ENCODE measurements at places on chromosomes 1 and 21. TPM values are rescaled to one million over a fixed set of nuclear protein-coding genes. Genes with fewer than 3 reads are reported as not detected.

DNA sequence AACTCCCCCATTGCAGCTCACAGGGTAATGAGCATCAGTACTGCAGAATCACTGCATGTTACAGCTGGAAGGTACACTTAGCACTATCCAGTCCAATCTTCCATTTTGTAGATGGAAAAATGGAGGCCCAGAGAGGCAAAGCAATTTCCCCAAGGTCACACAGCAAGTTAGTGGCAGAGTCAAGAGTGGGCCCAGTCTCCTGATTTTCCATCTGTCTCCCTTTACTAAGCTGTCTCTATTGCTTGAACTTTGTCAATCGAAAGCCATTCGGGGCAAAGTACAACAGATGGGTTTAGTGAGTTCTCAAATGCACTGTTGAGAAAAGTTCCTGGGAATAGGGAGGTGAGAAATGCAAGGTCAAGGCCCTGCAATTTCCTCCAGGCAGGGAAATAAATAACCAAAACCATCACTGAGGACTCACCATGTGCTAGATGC is 50.4 kb upstream of the IFFO2 start:
- no peaks in the 10 kb centered on the region for H3K27me3 ChIP-seq
- no peak for DNase-seq
- peaks cover 16% of the 10 kb centered on the region for H3K4me1 ChIP-seq
- H3K27ac ChIP-seq: no peak overlapping the region
- H3K4me3 ChIP-seq: no peak overlapping the region

GRCh38 chr1:151246786-151247185 is 7.7 kb upstream of the PSMD4 start:
- DNase-seq: no peak
- peaks cover 45% of the 10 kb centered on the region for H3K36me3 ChIP-seq
- no peak overlapping the region for H3K27ac ChIP-seq
- no peak overlapping the region for H3K4me3 ChIP-seq
- no peaks in the 10 kb centered on the region for H3K4me1 ChIP-seq

DNA sequence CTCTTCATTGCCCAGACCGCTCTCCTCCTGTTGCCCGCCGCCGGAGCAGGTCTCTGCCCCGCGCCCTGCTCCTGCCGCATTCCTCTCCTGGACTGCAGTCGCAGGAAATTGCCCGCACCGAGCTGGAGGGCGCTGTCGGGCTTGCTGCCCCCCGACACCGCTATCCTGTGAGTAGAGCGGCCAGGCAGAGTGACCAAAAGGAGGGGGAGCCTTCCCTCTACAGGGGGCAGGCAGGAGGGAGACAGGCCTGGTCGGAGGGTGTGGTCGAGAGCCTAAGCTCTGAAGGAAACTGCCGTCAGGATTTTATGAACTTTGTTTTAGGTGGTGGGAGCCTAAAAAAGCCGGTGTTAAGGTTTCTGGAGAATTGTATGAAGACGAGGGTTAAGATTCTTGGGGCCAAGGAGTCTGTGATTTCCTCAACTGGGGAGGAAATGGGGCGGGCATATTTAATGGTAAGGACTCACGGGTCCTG is 517 bp downstream of the LRIG2 start:
- peaks cover 27% of the 10 kb centered on the region for H3K4me1 ChIP-seq
- peak overlapping the region; percentile 79 for H3K4me3 ChIP-seq
- H3K27ac ChIP-seq: peak overlapping the region; percentile 93

- H3K4me3 ChIP-seq: no peak overlapping the region
- no peak for DNase-seq
- no peaks in the 10 kb centered on the region for H3K36me3 ChIP-seq
- no peaks in the 10 kb centered on the region for H3K27me3 ChIP-seq
Observed at GRCh38 chr1:151485685-151486255, 25.4 kb upstream of the CGN start.

DNA sequence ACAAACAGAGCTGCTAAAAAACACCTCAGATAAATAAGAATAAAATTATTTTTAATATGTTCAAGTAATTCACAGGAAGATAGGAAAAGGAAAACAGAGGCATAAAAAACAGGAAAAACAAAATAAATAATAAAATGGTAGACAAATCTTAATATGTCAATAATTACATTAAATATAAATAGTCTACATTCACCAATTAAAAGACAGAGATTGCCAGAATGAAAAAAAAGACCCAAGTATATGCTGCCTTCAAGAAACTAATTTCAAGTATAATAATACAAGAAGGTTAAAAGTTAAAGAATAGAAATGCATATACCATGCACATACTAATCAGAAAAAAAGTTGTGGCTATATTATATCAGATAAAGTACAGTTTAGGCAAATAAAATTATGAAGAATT is 1.9 kb downstream of the CYP2J2 start:
- no peak for DNase-seq
- no peaks in the 10 kb centered on the region for H3K27me3 ChIP-seq
- no peak overlapping the region for H3K27ac ChIP-seq

DNA sequence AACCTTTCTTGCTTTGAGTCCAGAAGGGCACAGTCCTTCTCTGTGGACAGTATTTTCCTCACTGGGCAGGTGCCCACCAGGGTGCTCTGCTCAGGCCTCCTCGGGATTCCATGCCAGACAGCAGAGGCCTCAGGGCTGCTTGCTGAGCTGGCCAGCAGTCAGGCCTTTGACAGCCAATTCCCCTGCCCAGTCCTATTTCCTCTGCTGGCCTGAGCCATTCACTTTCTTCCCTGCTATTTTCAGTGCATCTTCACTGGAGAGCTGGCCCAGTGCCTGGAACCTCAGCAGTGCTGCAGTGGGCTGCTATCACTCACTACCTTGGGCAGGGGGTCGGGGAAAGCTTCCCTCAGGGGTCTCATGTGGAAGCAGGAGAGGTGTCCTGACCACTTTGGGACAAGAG is 33.2 kb downstream of the KCNA10 start:
- no peak overlapping the region for H3K4me3 ChIP-seq
- DNase-seq: no peak
- no peaks in the 10 kb centered on the region for H3K4me1 ChIP-seq

- no peaks in the 10 kb centered on the region for H3K27me3 ChIP-seq
- DNase-seq: no peak
- no peak overlapping the region for H3K27ac ChIP-seq
- no peaks in the 10 kb centered on the region for H3K36me3 ChIP-seq
- no peaks in the 10 kb centered on the region for H3K4me1 ChIP-seq
Observed at GRCh38 chr1:22872981-22873664, 99.5 kb downstream of the LACTBL1 start.

DNA sequence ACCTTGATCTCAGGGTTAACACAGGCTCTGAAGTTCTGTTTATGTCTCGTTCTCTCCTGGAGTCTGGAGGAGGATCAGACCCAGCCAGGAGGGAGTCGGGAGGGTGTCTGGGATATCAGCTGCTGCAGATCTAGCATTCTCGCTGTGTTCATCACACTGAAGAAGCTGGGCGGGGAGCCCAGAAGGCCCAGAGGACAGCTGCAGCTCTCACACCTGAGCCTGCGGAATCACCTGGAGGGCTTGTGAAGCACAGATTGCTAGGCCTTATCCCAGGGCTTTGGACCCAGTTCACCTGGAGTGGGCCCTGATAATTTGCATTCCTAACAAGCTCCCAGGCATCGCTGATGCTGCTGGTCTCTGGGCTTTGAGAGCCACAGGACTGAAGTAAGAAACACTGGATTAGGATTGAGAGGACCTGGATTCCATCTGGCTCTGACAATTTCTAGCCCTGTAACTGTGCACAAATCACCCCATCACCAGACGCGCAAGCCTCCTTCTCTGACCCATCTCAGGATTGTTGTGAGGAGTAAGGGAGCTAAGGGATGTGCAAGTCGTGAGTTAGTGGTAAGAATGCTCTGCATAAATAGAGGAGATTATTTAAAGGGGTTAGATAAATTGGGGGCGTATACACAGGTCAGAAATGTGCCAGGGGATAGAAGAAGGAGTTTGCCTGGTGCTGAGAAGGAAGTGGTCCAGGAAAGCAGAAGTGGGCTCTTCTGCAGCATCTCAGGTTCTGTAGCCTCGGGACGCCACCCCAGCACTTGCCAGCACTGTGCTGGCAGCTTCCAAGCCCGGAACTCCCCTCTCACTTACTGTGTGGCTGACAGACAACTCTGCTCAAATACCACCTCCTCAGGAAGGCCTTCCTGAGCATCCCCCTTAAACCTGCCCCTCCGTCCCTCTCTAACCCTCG is 19.1 kb downstream of the ABCA4 start:
- H3K4me3 ChIP-seq: no peak overlapping the region
- H3K36me3 ChIP-seq: no peaks in the 10 kb centered on the region
- H3K4me1 ChIP-seq: no peaks in the 10 kb centered on the region
- no peak overlapping the region for H3K27ac ChIP-seq
- no peaks in the 10 kb centered on the region for H3K27me3 ChIP-seq

- H3K4me3 ChIP-seq: no peak overlapping the region
- H3K27me3 ChIP-seq: peaks cover 15% of the 10 kb centered on the region
- H3K27ac ChIP-seq: no peak overlapping the region
- no peak for DNase-seq
Observed at GRCh38 chr1:30911059-30911954, 2.7 kb upstream of the SDC3 start.

DNA sequence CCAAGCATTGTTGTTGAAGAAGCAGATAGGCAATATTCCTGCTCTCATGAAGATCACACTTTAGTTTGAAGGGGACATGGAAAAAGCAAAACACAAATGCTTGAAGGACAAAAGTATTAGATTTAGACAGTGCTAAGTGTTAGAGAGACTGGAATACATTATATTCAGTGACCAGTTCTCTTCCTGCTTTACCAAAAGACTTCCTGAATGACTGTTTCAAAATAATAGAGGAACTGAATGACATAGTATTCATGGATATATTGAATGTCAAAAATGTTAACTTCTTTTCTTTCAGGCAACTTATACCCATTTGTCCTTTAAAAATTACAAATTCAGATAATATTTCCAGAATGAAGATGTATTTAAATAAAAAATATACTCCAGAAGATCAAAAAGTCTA is 178.0 kb upstream of the IVNS1ABP start:
- H3K36me3 ChIP-seq: no peaks in the 10 kb centered on the region
- H3K4me1 ChIP-seq: no peaks in the 10 kb centered on the region
- H3K27me3 ChIP-seq: no peaks in the 10 kb centered on the region
- DNase-seq: no peak

DNA sequence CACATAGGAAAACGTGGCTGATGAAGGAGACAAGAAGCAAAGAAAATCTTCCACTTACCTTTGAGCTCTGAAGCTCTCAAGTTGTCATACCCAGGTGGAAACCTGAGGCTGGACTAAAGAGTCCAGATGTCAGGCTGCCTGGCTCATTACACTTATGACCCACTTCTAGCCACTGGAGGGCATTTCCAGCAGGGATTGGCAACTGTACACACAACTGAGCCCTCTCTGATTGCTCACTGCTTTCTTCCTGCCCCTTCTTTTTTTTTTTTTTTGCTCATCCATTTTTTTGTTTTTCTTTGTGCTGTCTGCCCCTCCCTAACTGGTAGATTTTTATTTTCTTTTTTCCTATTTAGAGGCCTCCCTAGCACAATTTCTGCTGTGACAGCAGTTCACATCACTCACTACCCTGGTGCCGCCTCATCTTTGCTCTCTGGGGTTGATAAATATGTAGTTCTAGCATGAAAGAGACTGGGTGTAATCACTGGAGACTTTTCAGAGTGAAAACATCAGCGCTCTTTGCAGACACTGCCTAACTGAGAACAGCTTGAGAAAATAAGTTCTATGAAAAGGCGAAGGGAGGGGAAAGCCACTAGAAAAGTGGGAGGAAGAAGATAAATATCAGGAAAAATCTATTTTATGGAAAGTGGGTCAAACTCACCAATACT is 334.5 kb downstream of the NUF2 start:
- H3K27ac ChIP-seq: no peak overlapping the region
- H3K4me1 ChIP-seq: no peaks in the 10 kb centered on the region
- no peaks in the 10 kb centered on the region for H3K36me3 ChIP-seq
- DNase-seq: no peak

Gene LAMB3
- 0.92 TPM for total RNA-seq

Gene SMCP
- total RNA-seq: not detected

Gene FLG2
- not detected for total RNA-seq

Gene SFN
- 0.37 TPM for total RNA-seq

Gene TMCO4
- 16.6 TPM for total RNA-seq

Gene NTMT2
- not detected for total RNA-seq

Gene SLC19A2
- total RNA-seq: 9.3 TPM

Gene OBSCN
- 13.6 TPM for total RNA-seq
